Neuronal stem cell (in vitro differentiated cells): ENCODE measurements at places on chromosomes 4 and X.

DNA sequence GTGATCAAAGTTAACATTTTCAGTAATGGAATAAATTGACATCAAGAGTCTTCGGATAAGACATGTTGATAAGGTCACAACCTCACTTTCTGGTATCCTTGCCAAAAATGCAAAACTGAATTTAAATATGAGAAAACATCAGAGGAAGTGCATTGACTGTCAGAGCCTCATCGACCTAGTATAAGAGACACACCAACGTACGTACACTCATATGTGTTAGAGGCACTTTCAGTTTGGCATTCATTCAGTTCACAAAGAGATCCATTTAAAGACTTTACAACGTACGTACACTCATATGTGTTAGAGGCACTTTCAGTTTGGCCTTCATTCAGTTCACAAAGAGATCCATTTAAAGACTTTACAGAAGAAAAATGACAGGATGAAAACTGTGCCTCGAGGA, 280.3 kb downstream of the INPP4B start:
- no peak for DNase-seq

DNA sequence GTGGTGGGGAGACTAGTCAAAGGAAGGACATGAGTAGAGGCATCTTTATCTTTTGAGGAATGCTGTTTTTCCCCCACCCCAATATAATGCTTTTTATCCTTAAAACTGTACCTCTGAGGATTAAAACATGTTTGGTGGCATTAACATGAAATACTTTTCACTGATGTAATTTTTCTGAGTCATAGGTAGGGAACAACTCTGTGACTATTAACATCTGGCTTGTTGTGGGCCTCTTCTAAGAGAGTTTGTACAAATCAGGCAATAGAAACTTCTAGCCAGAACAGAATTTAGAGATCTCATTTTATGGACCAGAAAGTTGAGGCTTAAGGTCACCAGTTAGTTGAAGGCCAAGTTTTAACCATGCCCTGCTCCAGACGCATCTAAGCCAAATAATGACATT, 207.6 kb downstream of the SOX3 start:
- DNase-seq, result no peak

DNA sequence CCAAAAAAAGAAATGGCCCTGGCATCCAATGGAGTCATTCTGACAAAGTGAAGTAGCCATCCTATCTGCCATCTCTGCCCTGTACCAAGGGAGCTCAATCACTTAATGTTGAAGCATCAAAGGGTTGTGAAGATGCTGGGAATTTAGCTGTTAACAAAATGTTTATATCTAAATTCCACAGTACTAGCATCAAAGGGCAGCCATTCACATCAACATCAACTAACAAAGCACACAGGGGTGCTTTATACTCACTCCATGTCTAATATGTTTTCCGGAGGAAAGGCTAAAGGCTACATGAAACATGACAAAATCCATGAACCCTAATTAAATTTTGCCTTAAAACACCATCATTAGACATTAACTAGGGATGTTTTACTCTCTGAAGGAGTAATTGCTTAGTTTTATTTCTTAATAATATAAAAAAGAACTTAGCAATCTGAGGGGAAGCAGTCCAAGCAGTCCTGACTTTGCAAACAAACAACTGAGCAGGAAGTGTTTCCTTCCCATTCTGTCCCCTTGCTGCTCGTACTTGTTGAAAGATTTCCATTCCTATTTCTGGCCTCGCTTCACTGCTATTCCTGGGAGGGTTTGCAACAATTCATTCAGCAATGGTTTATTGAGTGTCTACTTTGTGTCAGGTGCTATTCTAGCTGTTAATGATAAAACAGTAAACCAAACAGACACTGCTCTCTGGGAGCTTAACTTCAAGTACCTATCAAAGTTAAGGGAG, 208.6 kb upstream of the SLC7A11 start:
- no peak for DNase-seq

- DNase-seq, result no peak
Observed at GRCh38 chrX:13270360-13270759, 49.5 kb downstream of the ATXN3L start.

DNA sequence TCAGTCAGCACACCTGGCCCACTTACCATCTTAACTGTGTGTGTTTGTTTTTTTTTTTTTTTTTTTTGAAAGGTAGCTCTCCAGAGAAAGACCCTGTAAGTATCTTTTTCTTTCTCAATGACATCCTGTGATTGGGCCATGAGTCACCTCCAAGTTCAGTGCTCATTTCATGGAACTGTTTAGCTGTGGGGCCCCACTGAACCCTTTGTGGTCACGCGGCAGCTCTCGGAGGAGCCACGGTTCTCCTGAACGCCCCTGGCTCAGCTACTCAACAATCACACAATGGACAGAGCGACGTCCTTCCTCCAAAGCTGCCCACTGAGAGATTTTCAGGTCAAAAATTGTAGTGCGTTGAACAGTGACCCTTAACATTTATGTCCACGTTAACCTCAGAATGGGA, 14.2 kb upstream of the IL3RA start:
- DNase-seq, result no peak

DNA sequence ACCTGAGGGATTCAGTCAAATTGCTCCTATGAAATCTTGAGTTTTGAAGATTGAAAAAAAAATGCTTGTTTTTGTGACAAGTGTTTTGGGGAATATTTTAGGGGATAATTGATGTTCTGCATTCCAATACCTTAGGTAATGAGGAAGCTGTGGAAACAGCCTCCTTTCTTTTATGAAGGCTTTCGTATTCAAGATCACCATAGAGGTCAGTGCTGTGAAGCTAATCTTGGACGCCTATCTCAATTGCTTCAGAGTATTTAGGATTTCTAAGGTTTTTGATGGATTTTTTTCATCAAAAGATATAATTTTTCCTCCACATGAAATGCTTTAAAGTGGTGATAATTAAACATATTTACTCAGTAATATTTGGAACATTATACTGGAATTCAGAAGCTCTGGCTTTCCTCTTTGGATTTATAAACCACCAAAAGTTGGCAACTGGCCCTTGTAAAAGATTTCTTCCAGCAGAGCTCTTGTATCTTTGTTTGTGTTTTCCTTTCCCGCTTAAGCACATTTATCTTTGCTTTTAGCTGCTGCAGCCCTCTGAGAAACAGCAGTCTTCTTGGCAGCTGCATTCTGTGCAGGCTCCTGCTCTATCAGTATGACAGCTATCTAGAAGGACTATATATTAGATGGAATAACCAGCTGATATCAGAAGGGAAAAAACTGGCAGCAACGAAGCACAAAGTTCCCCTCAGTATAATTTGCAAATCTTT, 63.7 kb downstream of the HMGB2 start:
- no peak for DNase-seq

GRCh38 chr4:158863296-158863695, 94.5 kb downstream of the FNIP2 start:
- no peak for DNase-seq

DNA sequence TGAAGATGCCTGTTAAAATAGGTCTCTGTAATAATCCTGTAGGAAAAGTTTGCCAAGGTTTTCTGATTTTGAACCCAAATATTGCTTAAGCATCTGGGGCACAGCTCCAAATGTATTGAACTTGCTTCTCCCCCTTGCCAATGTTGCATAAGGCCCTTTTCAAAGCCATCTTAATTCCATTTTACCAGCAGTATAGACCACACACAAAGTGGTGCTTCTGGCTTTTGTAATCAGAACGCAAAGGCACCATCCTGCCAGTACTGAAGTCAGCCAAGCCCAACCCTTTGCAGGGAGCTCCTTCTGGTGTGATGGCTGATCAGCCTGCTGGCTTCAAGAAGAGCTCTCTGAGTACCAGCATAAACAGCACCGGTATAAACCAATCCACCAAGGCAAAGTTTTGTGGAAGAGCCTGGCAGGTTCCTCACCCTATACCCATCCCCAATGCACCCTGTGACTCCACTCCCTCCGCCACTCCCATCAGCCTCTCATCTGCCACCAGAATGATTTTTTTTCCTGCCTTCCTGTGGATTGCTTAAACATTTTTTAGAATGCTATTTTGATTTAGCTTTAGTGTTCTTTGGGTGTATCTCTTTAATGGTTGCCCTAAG, 39.2 kb upstream of the USP9X start:
- DNase-seq, result no peak

- DNase-seq, result no peak
Observed at GRCh38 chr4:7924570-7924969, 15.1 kb downstream of the AFAP1 start.

- peak; percentile 36 for DNase-seq
Observed at GRCh38 chr4:145937971-145938611, 532 bp downstream of the ZNF827 start.

DNA sequence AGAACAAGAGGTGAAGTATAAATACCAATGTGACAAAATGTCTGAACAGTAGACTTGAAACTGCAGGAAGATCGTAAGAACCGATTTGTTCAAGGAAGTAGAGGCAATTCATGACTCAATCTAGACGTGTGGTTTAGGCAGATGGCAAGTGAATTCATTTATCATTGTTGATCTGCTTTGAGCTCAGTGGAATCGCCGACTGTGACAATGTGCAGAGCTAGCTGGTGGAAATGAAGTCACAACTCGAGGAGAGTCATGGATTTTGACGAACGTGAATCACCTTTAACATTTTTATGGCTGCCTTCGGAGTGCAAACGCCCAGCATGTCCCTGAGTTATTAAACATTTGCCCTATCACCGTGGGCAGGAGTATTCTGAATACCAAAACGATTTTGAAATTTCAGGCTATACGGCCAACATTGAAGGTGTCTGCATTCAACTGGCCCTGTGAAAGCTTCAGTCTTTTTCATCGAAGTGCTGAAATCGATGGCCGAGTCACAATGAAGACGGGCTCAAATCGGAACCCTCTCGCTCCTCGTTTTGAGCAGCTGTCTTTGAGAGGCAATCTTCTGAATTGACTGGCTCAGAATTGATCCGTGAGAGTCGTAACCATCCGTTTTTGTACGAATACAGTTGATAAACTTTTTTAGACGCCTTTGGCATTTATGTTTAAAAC, 689 bp upstream of the OGT start:
- DNase-seq, result no peak
